Activated naive CD8-positive, alpha-beta T cell treated with anti-CD3 and anti-CD28 coated beads, Interleukin-2, amount 50 U/mL, for 16 hours (primary cell): ENCODE measurements at places on chromosomes 16 and 17.

DNA sequence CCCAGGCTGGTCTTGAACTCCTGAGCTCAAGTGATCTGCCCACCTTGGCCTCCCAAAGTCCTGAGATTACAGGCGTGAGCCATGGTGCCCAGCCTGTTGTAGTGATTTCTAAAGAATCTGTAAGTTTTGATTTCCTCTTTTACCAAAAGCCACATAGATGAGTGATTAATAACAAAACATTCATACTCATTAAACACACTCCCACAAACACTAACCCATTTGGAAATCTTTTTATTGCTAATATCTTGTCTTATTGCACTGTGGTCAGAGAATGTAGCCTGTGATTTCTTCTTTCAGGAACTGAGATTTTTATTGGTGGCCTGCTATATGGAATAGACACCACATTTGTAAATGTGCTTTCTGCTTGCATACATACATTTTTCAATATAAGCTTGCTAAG is 31.6 kb downstream of the MYH10 start:
- no peak for DNase-seq

GRCh38 chr17:12789075-12789480 is 220 bp upstream of the ARHGAP44 start:
- no peak for DNase-seq

DNA sequence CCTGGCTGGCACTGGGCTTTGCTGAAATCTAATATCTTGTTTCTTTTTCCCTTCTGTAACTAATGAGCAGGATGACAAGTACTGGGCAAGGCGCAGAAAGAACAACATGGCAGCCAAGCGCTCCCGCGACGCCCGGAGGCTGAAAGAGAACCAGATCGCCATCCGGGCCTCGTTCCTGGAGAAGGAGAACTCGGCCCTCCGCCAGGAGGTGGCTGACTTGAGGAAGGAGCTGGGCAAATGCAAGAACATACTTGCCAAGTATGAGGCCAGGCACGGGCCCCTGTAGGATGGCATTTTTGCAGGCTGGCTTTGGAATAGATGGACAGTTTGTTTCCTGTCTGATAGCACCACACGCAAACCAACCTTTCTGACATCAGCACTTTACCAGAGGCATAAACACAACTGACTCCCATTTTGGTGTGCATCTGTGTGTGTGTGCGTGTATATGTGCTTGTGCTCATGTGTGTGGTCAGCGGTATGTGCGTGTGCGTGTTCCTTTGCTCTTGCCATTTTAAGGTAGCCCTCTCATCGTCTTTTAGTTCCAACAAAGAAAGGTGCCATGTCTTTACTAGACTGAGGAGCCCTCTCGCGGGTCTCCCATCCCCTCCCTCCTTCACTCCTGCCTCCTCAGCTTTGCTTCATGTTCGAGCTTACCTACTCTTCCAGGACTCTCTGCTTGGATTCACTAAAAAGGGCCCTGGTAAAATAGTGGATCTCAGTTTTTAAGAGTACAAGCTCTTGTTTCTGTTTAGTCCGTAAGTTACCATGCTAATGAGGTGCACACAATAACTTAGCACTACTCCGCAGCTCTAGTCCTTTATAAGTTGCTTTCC is 56.0 kb downstream of the HLF start:
- DNase-seq: no peak

DNA sequence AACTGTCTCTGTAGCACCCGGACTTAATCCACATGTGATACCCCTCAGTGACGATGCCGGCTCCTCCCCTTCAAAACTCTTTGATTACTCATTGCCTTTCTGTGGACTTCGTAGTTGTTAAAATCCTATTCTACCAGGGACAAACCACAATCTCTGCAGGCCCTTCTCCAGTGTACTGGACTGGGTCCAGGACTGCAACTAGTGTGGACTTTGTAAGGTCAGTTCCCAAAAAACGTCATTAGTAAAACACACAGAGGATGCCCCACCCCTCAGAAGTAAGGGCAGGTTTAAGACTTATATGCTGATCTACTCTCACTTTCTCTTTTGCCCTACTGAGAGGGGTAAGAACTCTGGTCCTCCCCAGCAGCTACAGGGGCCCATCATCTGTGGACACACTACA is 10.5 kb upstream of the NUDT7 start:
- no peak for DNase-seq
